ENCODE measurements at places on chromosomes 13 and 19. TPM values are rescaled to one million over a fixed set of nuclear protein-coding genes. Genes with fewer than 3 reads are reported as not detected.

- DNase-seq, result no peak
Observed at GRCh38 chr19:475360-475759, 14.5 kb upstream of the SHC2 start.

GRCh38 chr19:11018179-11018578 is 57.3 kb downstream of the SMARCA4 start:
- no peak for DNase-seq

Gene GNG7
- 15.6 TPM for total RNA-seq

DNA sequence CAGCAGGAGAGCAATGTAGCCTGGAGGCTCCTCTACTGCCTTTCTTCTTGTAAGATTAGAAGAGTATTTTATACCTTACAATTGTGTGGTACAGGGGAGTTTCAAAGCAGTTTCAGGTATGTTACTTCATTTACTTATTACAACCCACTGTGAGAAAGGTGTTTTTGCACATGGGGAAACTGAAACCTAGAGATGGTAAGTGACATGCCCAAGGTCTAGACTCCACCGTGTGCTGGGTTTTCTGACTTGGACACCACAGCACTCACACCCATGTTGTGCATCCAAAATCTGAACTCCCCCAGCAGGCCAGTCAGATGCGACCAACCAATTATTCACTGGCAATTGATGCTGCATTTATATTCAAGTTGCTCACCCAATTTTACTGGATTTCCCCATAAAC is 22.8 kb downstream of the ERICH6B start:
- no peak for DNase-seq

Gene DACH1
- total RNA-seq, result not detected

Data from OCI-LY7 (cell line).